CD4-positive, alpha-beta T cell (primary cell): ENCODE measurements at places on chromosomes 1 and 21.

- DNase-seq: no peak
These were observed 12.6 kb downstream of the MTF1 start for GRCh38 chr1:37846647-37847339.

DNA sequence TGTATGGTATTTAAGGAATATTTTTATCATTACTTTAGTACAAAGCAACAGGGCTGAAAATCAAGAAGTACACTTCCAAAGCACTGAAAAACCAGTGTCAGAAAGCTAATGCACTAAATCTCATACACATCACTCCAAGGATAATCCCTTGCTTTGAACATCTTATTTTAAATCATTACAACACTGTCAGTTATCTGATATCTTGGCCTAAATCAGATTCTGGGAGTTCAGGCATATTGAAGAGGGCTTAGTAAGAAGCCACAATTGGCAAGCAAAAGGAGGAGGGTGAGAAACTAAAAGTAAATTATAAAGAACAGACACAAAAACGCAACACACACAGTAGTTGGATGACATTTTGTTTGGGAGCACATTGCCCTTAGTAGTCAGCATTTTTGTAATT, 448.4 kb downstream of the PCP4 start:
- DNase-seq: no peak

DNA sequence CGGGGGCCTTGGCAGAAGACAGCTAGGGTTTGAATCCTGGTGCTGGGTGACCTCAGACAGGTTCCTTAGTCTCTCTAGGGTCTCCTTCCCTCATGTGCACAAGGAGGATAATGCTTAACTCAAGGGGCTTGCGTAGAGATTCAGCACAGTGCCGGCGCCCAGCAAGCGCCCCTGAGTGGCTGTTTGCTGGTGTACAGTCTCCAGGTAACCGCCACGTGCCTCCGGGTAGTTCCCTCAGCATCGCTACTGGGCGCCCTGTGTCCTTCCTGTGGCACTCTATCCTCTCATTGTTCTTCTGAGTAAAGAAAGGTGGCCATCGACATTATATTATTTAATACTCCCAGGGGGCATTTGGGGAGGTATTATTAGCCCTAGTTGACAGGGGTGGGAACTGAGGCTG, 80.9 kb downstream of the NENF start:
- DNase-seq: no peak

GRCh38 chr1:13699510-13699909, 478 bp upstream of the PRDM2 start:
- DNase-seq: no peak

GRCh38 chr1:20413776-20414140, 72.3 kb downstream of the CAMK2N1 start:
- DNase-seq: no peak

- DNase-seq: no peak
These were observed at the start of gene HHIPL2 for GRCh38 chr1:222547944-222548671. HHIPL2 (minus strand) TSS chr1:222548104; CDS start chr1:222548044, 60 bp downstream.

DNA sequence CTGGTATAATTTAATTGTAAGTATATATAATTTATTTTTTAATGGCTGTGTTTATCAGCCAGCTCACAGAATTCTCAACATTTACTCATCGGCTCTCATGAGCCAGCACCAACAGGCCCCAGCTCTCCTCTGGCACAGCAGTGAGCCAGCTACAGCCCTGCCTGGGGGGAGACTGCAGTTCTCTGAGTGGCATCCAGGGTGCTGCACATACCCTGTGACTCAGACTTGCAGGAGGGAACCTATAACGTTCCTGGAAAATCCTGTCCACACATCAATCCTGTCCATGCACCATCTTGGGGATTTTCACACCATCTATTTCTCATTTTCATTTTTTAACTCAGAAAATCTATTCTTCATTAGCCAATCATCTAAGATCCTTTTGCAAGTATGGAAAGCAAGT, 36.5 kb downstream of the FHAD1 start:
- DNase-seq: no peak

- DNase-seq: no peak
These were observed 131.5 kb upstream of the ZNF648 start for GRCh38 chr1:182192966-182193365.

DNA sequence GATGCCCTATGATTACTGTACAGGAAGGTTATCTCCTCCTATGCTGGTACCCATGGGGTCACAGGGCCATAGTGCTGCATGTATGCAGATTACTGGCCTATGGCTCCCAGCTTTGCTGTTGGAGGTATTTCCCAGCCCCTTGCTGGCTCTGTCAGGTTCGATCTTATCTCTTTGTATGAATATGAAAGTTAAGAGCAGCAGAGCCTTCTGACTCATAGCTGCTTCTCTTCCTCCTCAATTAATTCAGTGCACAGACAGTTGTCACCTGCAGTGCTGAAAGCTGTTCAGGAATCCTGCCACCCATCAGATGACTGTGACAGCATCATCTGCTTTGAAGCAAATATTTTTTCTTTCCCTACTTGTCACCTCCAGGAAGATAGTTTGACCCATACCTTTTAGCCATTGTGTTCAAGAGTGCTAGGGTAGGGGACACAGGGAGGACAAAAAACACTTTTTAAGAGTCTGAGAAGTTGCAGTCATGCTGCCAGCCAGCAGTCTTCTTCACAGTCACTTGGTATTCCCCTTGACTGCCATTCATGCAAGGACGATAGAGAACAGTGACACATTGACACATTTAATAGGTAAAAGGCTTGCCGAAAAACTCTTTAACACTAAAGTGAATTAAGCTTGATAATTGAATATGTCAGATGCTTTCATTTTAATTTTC, 73.1 kb downstream of the KIF1B start:
- DNase-seq: no peak

DNA sequence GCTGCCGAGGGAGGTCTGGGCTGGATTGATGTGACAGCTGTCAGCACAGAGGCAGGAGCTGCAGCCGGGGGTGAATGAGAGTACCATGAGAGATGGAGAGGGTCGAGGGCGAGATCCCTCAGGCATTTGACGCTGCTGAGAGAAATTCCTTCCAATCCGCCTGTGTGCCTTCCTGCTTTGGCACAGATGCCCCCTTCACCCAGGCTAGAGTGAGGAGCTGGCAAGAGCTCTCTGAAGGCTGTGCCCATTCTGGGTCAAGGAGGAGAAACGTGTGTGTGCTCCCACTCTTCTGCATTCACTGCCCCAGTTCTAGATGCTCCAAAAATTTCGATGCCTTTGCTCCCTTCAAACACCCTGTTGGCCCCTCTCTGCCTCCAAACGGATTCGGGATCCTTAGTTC, 4.8 kb downstream of the ARTN start:
- DNase-seq: no peak
